IPS DF 6.9 (cell line): ENCODE measurements at places on chromosomes 7 and 10.

DNA sequence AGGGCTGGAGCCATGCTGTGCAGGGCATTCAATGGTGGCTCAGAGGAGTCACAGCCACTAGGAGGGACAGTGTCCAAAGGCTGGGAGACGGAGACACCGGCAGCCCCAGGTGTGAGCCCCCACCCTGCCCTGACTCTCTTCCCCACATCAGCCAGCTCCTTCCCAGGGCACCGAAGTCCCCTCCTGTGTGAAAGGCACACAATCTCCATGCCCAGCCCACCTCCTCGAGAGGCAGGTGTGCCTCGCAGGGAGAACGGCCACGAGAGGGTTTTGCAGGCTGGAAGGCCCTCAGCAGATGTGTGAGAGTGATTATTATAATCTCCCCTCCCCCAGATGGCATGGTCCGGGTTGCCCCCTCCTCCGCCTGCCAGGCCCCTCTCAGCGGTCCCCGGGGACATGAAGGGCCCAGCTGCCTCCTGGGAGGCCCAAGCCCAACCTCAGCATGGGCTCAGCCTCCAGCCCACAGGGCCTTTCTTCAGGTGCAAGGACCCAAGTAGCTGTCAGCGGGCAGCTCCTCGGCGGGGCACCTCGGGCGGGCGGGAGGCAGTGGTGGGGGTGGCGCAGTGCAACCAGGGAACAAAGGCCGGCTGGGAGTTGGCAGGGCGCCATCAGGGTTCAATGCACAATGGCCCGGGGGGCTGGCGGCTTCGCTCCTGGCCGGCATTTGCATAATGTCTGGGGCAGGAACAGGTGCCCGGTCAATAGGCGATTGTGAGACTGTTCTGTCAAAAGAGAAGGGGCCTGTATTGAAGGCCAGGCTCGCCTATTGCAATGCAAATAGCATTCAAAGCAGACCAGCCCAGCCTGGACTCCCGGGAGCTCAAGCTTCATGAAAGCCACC is 155.3 kb upstream of the ZMIZ1 start:
- no peaks in the 10 kb centered on the region for H3K36me3 ChIP-seq
- peak; percentile 13 for DNase-seq
- H3K27ac ChIP-seq, result no peak overlapping the region
- H3K4me1 ChIP-seq, result peaks cover 13% of the 10 kb centered on the region; the same call in 1 of the 2 replicates

GRCh38 chr7:42574685-42575084 is 337.2 kb downstream of the C7orf25 start:
- no peaks in the 10 kb centered on the region for H3K4me1 ChIP-seq
- DNase-seq, result peak; percentile 2
- no peaks in the 10 kb centered on the region for H3K36me3 ChIP-seq
- no peaks in the 10 kb centered on the region for H3K27me3 ChIP-seq
- H3K27ac ChIP-seq, result no peak overlapping the region

DNA sequence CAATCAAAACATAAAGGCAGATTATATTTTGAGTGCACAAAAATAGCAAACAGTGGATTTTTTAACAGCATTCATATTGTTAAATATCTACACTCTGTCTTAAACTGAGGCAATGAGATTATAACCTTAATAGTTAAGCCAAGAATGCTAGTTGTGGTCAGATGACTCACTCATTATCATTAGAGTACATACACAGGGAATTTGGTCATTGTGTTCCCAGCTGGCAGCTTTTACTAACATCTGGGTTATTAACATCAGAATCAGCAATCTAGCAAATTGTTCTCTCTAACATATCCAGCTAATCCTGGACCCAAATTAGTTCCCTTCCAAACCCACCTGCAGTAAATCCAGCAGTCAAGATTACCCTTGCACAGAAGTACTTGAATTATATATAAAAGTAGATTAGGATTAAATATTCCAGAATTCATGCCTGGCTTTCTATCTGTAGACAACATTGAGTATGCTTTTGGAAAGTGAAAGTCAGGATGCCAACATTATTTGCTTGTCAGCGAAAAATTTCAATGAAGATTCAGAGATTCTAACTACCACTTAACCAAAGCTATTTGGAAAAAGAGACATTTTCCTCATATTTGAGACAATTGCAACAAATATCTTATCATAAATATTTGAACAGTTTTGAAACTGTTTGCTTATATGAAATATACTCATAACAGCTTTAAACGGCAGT is 1035.6 kb upstream of the PHF14 start:
- no peak overlapping the region for H3K27ac ChIP-seq
- no peaks in the 10 kb centered on the region for H3K27me3 ChIP-seq
- no peaks in the 10 kb centered on the region for H3K4me1 ChIP-seq
- no peaks in the 10 kb centered on the region for H3K36me3 ChIP-seq
- no peak overlapping the region for H3K4me3 ChIP-seq
- no peak for DNase-seq

DNA sequence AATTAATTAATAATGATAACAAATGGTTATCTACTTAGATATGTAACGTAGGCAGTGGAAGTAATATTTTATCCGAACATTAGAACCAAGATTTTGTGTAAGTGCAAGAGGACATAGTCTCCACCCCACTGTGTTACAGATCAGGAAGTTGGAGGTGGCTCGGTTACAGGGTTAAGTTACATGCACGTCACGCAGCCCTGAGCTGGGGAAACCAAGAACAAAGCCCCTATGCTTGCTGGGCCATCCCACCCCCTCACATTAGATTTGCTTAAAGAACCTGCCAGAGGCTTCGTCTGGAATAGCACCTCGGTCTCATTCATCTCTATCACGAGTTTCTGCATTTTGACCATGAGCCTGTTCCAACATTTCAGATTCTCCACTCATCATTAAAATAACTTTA is 214.1 kb downstream of the ADARB2 start:
- peaks cover 7% of the 10 kb centered on the region; the same call in 1 of the 2 replicates for H3K4me1 ChIP-seq
- no peak overlapping the region for H3K27ac ChIP-seq
- H3K36me3 ChIP-seq, result no peaks in the 10 kb centered on the region
- no peak overlapping the region for H3K4me3 ChIP-seq

- H3K4me1 ChIP-seq, result no peaks in the 10 kb centered on the region
- H3K27me3 ChIP-seq, result no peaks in the 10 kb centered on the region
- H3K27ac ChIP-seq, result no peak overlapping the region
These were observed 49.9 kb upstream of the KLF6 start for GRCh38 chr10:3834947-3835346.

GRCh38 chr7:1940863-1941262 is 270.8 kb downstream of the ELFN1 start:
- peaks cover 2% of the 10 kb centered on the region; the same call in 1 of the 2 replicates for H3K36me3 ChIP-seq
- peaks cover 8% of the 10 kb centered on the region for H3K4me1 ChIP-seq
- H3K27me3 ChIP-seq, result no peaks in the 10 kb centered on the region
- no peak for DNase-seq
- H3K4me3 ChIP-seq, result no peak overlapping the region

DNA sequence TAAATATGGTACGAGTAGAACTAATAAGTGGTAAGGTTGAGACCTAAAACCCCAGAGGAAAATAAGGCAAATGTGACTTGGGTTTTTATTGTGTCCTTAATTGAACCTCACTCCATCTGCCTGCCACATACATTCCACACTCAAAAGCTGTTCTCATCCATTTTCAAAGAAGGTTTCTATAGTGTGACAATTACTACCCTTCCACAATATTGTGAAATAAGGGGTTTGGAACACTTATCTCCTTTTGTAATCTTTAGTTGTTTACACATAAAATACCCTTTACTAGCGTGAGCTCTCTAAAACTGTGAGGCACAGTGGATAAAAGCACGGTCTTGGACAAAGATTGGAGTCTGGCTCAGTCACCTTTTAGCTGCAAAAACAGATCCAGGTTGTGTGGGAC is 166.6 kb downstream of the THSD7A start:
- H3K36me3 ChIP-seq, result no peaks in the 10 kb centered on the region
- no peak overlapping the region for H3K4me3 ChIP-seq
- no peak overlapping the region for H3K27ac ChIP-seq
- H3K4me1 ChIP-seq, result no peaks in the 10 kb centered on the region
- DNase-seq, result no peak

- no peaks in the 10 kb centered on the region for H3K36me3 ChIP-seq
- no peak for DNase-seq
- no peak overlapping the region for H3K4me3 ChIP-seq
- no peaks in the 10 kb centered on the region; the same call in 1 of the 2 replicates for H3K4me1 ChIP-seq
- H3K27ac ChIP-seq, result no peak overlapping the region
- H3K27me3 ChIP-seq, result no peaks in the 10 kb centered on the region
These were observed 61.6 kb upstream of the KCNMA1 start for GRCh38 chr10:77699080-77699645.

DNA sequence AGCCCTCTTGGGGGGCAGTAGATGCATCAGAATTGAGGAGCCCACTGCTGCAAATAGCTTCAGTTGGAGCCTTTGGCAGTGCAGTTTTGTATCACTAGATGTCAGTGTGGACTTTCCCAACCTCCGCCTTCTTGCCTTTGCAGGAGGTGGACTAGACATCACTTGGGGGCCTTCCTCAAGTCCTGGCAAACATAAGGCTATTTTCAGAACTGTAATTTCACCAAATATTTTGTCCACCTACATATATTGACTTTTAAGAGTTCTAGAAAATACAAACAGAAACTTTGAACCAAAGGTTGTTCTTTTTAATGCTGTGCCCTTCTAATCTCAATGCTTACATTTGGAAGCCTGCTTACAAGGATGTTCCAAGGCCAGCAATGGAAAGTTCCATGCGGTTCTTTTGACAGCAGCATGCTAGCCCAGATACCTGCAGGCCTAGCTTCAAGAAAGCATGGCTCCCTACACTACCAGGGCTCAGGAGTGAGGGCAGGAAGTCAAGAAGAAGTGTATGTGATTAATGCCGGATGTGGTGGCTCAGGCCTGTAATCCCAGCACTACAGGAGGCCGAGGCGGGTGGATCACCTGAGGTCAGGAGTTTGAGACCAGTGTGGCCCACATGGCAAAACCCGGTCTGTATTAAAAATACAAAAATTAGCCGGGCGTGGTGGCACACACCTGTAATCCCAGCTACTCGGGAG is 8.0 kb upstream of the ZNRF2 start:
- no peaks in the 10 kb centered on the region for H3K36me3 ChIP-seq
- no peak for DNase-seq
- no peaks in the 10 kb centered on the region for H3K4me1 ChIP-seq
- H3K27ac ChIP-seq, result no peak overlapping the region
- no peaks in the 10 kb centered on the region for H3K27me3 ChIP-seq

GRCh38 chr10:68327889-68328786 is 3.7 kb upstream of the HNRNPH3 start:
- no peak overlapping the region for H3K27ac ChIP-seq
- H3K4me3 ChIP-seq, result no peak overlapping the region
- H3K4me1 ChIP-seq, result no peaks in the 10 kb centered on the region
- H3K36me3 ChIP-seq, result no peaks in the 10 kb centered on the region

GRCh38 chr10:5376450-5376849 is 11.7 kb downstream of the UCN3 start:
- peaks cover 2% of the 10 kb centered on the region; the same call in 1 of the 2 replicates for H3K4me1 ChIP-seq
- H3K27ac ChIP-seq, result no peak overlapping the region
- H3K4me3 ChIP-seq, result no peak overlapping the region
- no peaks in the 10 kb centered on the region for H3K27me3 ChIP-seq
- DNase-seq, result no peak

GRCh38 chr10:104437226-104437625 is 83.6 kb downstream of the CFAP58 start:
- H3K36me3 ChIP-seq, result no peaks in the 10 kb centered on the region
- DNase-seq, result no peak
- H3K4me3 ChIP-seq, result no peak overlapping the region
- no peak overlapping the region for H3K27ac ChIP-seq
- H3K27me3 ChIP-seq, result no peaks in the 10 kb centered on the region

DNA sequence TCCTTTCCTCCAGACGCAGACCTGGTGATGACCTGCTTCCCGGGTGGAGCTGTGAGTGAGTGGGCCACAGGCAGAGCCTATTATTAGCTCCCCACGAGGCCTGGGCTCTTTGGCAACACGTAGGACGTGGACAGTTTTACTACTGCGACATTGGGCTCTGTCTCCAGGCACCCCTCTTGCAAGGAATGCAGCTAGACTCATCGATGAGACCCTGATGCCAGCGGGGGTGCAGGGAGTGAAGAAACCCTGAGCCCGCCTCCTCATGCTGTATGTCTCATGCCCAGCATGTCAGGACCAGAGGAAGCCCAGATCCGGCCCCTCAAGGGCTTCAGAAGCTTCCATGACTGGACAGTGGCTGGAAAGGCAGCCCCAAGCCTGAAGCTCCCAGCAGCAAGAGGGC is 161.9 kb downstream of the TCERG1L start:
- H3K4me1 ChIP-seq, result no peaks in the 10 kb centered on the region
- DNase-seq, result no peak
- H3K27ac ChIP-seq, result no peak overlapping the region
- H3K36me3 ChIP-seq, result no peaks in the 10 kb centered on the region
- H3K4me3 ChIP-seq, result no peak overlapping the region

DNA sequence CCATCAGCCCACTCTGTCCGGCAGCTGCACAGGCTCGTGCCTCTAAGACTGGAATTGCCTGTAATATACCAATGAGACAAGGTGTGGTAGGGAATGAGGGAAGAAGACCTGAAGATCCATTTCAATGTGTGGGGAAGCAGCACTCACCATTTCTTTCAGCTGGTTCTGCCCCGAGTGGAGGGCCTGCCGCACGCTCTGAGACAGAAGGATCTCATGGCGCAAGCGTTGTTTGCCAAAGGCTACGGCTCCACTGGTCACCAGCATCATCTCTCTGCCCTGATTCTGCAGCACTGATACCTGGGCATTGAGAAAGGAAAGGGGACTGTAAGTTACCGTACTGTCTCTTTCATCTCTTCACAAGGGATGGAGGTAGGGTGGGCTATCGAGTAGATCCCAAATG is 19.4 kb downstream of the ALDH18A1 start:
- H3K27me3 ChIP-seq, result no peaks in the 10 kb centered on the region
- H3K36me3 ChIP-seq, result peaks cover 13% of the 10 kb centered on the region; the same call in 1 of the 2 replicates
- H3K27ac ChIP-seq, result no peak overlapping the region
- DNase-seq, result no peak
- no peaks in the 10 kb centered on the region for H3K4me1 ChIP-seq
- no peak overlapping the region for H3K4me3 ChIP-seq

DNA sequence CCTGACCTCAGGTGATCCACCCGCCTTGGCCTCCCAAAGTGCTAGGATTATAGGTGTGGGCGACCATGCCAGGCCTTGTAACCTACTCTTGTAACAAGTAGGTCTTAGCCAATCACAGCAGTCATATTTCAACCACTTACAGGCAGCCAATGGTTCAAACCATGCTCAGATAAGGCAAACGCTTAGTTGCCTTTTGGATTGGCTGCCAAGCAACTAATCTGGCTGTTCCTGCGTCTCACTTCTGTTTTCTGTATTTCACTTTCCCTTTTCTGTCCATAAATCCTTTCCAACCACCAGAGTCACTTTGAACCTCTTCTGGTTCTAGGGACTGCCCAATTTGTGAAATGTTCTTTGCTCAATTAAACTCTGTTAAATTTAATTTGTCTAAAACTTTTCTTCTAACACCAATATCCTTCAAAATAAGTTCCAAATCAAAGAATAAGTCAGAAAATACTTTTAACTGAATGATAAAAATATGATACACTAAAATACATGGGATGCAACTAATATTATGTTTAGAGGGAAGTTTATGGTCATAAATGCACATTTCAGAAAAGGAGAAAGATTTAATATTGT is 19.1 kb upstream of the PRF1 start:
- H3K27me3 ChIP-seq, result no peaks in the 10 kb centered on the region
- H3K4me3 ChIP-seq, result no peak overlapping the region
- DNase-seq, result no peak
- no peak overlapping the region for H3K27ac ChIP-seq
- H3K4me1 ChIP-seq, result peaks cover 2% of the 10 kb centered on the region; the same call in 1 of the 2 replicates
- no peaks in the 10 kb centered on the region for H3K36me3 ChIP-seq
